PC-9 (cell line): ENCODE measurements at places on chromosomes 16 and 17. TPM values are rescaled to one million over a fixed set of nuclear protein-coding genes. Genes with fewer than 3 reads are reported as not detected.

CPHXL2 gene
- not detected in 2 replicates for total RNA-seq

SLC6A4 gene
- total RNA-seq, result not detected in 2 replicates

ITGB4 gene
- total RNA-seq, result 448 and 461 TPM in 2 replicates

HLF gene
- total RNA-seq, result not detected in 2 replicates

DPEP1 gene
- not detected in 2 replicates for total RNA-seq

MEIOC gene
- not detected in 2 replicates for total RNA-seq

DNAI2 gene
- total RNA-seq, result not detected in 2 replicates

P2RX5 gene
- total RNA-seq, result 15.0 and 18.3 TPM in 2 replicates

HEATR9 gene
- not detected in 2 replicates for total RNA-seq

GPR179 gene
- total RNA-seq, result 0.57 and 0.58 TPM in 2 replicates

CIBAR2 gene
- total RNA-seq, result not detected in 2 replicates

BMERB1 gene
- 3.9 and 4.3 TPM in 2 replicates for total RNA-seq

RNF40 gene
- total RNA-seq, result 149 and 178 TPM in 2 replicates

ZACN gene
- total RNA-seq, result not detected in 2 replicates

CCL2 gene
- not detected in 2 replicates for total RNA-seq

USP43 gene
- 16.0 and 19.2 TPM in 2 replicates for total RNA-seq

CDRT4 gene
- total RNA-seq, result 11.0 and 17.9 TPM in 2 replicates

KSR1 gene
- total RNA-seq, result 19.1 and 24.6 TPM in 2 replicates

ITPRIPL2 gene
- 117 and 142 TPM in 2 replicates for total RNA-seq
